ENCODE measurements at places on chromosomes 1 and 21. TPM values are rescaled to one million over a fixed set of nuclear protein-coding genes. Genes with fewer than 3 reads are reported as not detected.

The S100A9 gene
- total RNA-seq = 96.3 TPM

GRCh38 chr1:244354810-244355278 lies 96.9 kb downstream of the ADSS2 start:
- DNase-seq = no peak

The DDX59 gene
- total RNA-seq = 25.6 TPM

The BPNT1 gene
- total RNA-seq = 14.0 TPM

DNA sequence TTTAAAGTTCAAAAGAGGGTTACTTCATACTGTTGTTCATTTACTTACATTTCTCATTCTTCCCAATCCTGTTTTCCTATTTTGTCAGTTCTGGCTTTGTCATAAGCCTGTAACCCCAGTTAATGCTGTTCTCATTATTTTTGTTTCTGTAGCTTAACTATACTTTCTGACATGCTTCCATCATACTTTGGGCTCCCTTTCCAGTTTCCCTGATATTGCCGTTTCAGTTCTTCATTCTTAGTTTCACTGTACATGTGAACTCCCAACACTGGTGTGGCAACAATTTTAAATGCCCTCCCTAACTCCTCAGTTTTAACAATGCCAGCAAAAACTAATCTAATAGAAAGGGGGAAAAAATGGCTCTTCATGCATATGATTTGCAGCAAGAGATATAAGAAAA lies 456.7 kb downstream of the LMO4 start:
- no peak for DNase-seq

GRCh38 chr1:39136638-39137037 lies 67.9 kb upstream of the MACF1 start:
- no peak for DNase-seq

The CR1L gene
- total RNA-seq = not detected

The KRTAP19-3 gene
- not detected for total RNA-seq

The RNU1-1 gene
- total RNA-seq = under 0.01 TPM

- DNase-seq = no peak
Observed at GRCh38 chr1:78839704-78840277, 166.7 kb downstream of the ADGRL4 start.

GRCh38 chr1:209871430-209871829 lies 43.7 kb downstream of the UTP25 start:
- no peak for DNase-seq

GRCh38 chr1:204011426-204011825 lies 61.5 kb upstream of the SOX13 start:
- no peak for DNase-seq

Measured in ovary (tissue), 10 donors.